ENCODE measurements at places on chromosomes 5 and 9.

- no peak for DNase-seq
These were observed 220.3 kb downstream of the CSNK1G3 start for GRCh38 chr5:123732257-123732656.

- DNase-seq: no peak
These were observed 561.8 kb downstream of the BNC2 start for GRCh38 chr9:16308645-16309044.

GRCh38 chr5:171871711-171872110, 86.1 kb downstream of the SMIM23 start:
- no peak for DNase-seq

- DNase-seq: no peak
These were observed 11.6 kb downstream of the NIPSNAP3B start for GRCh38 chr9:104775574-104775936.

- no peak for DNase-seq
These were observed 37.2 kb upstream of the OTULIN start for GRCh38 chr5:14627270-14627669.

DNA sequence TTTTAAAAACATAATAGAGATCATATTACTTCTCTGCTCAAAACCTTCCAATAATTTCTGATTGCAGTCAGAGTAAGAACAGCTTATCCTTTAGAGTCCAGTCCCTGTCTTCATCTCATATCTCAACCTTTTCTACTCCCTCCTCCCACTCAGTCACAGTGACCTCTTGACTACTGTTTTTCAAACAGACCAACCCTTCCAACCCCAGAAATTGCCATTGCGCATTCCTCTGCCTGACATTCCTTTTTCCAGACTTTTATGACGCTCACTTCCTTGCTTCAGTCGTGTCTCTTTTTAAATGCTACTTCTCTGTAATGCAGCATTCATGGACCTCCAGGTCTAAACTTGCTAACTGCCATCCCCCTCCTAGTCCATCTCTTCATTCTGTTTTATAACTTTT, 800.5 kb downstream of the BRINP1 start:
- DNase-seq: no peak

- DNase-seq: no peak
These were observed 55.3 kb upstream of the IL17B start for GRCh38 chr5:149434162-149435014.

DNA sequence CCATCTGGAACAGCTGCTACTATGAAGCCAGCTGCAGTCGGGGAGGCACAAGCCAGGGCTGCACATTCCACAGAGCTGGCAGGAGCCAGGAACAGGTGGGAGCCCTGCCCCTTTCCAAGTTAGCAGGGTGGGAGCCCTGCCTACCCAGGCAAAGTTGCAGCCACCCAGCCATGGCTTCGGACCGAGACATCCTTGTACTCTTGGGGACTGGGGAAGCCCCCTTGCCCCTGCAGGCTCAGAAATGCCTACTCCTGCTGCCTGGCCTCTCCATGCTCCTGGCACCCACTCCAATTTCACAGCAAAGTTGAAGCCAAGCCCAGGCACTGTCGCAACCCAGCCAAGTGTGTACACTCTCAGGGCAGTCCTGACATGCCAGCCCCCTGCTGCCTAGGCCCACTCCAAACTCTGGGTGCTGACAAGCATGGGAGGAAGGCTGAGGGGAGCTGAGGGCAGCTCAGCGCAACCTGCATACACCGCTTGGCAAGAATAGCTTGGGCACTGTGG, 165.1 kb downstream of the RNF180 start:
- no peak for DNase-seq

DNA sequence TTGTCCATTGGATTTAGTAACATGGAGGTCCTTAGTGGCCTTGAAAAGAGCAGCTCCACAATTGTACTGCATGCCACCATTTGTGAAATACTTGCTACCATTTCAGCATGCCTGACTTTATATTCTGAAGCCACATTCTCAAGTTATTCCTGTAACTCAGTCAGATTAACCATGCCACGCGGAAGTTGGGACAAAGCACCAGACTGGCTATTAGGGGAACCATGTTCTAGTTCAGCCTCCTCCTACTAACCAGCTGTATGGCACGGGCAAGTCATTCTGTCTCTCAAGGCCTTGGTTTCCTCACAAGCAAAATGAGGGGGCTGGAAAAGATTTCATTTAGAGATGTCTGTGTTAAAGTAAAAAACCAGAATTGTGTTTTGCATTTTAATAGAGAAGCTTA, 418.0 kb downstream of the PLK2 start:
- DNase-seq: no peak

- no peak for DNase-seq
These were observed 306.1 kb downstream of the EFNA5 start for GRCh38 chr5:107364443-107365319.

- DNase-seq: no peak
These were observed 167.9 kb upstream of the GLRA1 start for GRCh38 chr5:152092580-152092979.

DNA sequence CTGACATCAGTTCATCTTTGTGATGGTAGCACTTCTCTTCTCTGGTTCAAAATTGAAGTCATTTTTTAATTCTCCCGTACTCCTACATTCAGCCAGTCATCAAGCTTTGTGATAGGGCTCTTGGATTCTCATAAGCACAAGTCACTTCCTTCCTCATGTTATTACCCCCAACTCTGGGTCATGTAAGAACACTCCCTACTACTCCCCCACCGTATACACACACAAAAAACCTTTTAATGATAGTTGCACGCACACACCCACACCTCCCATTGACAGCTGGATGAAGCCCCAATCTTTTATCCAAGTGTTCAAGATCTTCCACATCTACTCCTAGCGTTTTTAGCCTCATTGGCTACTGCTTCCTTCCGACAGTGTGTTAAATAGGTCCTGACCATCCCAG, 16.8 kb downstream of the KDM3B start:
- no peak for DNase-seq

DNA sequence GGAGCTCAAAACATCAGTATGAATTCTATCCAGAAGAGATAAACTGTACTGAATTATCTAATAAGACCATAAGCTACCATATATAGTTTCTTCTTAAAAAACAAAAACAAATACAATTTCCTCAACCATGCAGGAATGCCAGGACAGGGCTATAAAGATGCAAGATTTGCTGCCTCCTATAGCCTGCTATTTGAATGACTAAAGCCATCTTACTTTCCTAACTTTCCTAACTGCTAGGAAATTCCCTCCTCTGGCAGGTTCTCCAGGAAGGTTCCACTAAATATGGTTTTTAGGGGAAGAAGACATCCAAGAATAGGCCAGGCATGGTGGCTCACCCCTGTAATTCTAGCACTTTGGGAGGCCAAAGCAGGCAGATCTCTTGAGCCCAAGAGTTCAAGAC, 15.1 kb downstream of the KIF27 start:
- DNase-seq: no peak

- no peak for DNase-seq
These were observed 29.9 kb upstream of the C7 start for GRCh38 chr5:40879163-40879942.
